Activated CD8-positive, alpha-beta memory T cell treated with anti-CD3 and anti-CD28 coated beads for 1 hour (primary cell): ENCODE measurements at places on chromosomes 2 and 18.

DNA sequence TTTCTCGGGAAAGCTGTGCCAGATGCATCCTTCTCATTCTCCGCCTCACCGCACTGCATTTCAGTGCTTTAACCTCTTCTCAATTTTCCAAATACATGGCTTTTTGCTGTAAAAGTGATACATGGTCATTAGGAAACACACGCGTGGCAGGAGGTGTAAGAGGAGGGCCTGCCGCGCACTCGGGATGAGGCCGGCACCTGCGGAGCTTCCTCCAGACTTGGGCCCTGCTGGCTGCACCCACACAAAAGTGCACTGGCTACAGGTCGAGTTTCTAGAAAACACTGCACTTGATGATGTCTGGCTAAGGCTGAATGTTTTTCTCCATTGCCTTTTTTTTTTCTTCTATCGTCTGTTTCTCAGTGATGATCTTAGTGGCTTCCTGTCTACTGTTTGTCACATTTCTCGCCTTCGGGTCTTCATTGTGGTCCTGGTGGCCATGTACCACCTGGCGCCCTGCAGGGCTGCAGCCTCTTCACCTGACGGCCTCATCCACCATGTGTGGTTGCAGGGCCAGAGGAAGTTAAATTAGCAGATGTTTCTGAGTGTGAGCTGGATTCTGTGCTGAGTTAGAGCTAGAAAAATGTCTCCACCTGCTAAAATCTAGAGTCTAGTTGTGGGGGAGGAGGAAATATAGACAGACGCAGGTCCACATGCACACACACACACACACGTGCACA, 7.6 kb downstream of the KCNG2 start:
- no peak for DNase-seq

DNA sequence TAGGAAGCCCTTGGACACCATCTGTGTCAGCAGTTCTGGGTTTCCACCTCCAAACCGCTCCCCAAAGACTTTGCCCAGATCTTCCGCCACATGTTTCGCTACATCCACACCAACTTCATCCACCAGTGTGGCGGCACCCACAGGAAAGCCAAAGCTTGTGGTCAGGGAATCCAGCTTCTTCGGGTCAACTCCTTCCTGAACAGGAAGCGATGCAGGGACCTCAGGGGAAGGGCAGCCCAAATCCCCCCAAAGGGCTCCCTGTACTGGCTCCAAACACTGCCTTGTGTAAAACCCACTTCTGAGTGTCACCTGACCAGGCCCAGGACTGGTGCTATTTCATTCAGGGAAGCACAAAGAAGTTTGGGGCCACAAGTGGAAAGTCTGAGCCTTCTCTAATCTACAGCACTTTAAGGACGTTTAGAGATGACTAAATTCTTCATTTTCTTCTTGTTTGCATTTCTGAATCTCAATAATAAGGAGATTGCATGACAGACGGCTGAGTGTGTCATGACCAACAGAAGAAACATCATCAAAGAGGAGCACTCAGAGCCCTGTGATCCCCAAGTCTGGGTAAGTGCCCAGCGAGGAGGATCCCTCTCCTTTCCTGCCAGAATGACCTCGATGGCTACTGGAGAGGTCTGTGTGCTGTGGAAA, 20.8 kb downstream of the GAREM2 start:
- DNase-seq, result no peak

- no peak for DNase-seq
Observed at GRCh38 chr18:13889671-13890070, 25.7 kb downstream of the MC2R start.

- DNase-seq, result no peak
Observed at GRCh38 chr18:23640052-23640451, 22.7 kb downstream of the ANKRD29 start.
